ENCODE measurements at places on chromosomes 7 and 10. TPM values are rescaled to one million over a fixed set of nuclear protein-coding genes. Genes with fewer than 3 reads are reported as not detected.

- H3K4me3 ChIP-seq = no peak within 1 kb of the TSS
- DNase-seq = no peak
- H3K27me3 ChIP-seq = peaks cover 87% of the 10 kb centered on the region
- no peak within 1 kb of the TSS for H3K27ac ChIP-seq
- no peaks in the 10 kb centered on the region for H3K4me1 ChIP-seq
Observed at GRCh38 chr10:122560279-122560804, at the start of gene DMBT1. DMBT1 (plus strand) TSS chr10:122560754; CDS start chr10:122560771, 17 bp downstream.

- H3K4me3 ChIP-seq = no peak overlapping the region
- no peak for DNase-seq
- no peak overlapping the region for H3K27ac ChIP-seq
- H3K27me3 ChIP-seq = no peaks in the 10 kb centered on the region
Observed at GRCh38 chr10:17662193-17663138, 18.5 kb downstream of the STAM start.

DNA sequence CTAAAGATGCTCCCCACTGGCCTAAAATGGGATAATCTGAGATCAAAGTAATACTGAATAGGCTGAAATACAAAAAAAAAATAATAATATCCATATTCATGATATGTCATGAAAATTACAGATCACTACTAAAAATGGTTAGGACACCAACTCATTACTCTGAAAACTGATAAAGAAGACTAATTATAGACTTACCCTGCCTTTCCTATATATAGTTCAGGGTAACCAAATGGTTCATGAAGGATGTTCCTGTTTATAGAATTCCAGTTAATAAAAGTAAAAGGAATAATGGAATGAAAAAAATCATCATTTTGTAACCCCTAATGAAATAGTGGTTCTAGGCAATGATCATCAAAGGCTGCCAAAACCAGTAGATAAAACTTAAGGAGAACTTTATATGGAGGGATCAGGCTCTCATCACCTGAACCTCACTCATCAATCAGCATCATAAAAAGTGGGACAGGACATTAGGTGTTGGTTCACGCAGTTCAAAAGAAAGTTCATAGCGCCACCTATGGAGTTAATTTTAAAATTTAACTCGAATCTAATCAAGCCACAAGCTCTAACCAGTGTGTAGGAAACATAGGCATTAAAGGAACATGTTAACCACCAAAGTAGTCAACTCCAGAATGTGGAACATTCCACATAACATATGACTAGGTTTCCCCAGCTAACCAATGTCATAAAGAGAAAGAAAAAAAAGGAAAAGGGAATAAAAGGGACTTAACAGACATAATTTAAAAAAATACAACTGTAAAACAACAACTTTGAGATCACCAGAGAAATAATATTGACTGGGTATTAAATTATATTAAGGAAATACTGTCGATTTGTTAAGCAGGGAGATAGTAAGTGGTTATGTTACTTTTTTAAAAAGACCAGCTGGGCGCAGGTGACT, 35.7 kb downstream of the P4HA1 start:
- H3K27me3 ChIP-seq = no peaks in the 10 kb centered on the region
- H3K27ac ChIP-seq = no peak overlapping the region
- H3K4me1 ChIP-seq = no peaks in the 10 kb centered on the region
- H3K36me3 ChIP-seq = peaks cover 53% of the 10 kb centered on the region
- H3K4me3 ChIP-seq = no peak overlapping the region
- no peak for DNase-seq

DNA sequence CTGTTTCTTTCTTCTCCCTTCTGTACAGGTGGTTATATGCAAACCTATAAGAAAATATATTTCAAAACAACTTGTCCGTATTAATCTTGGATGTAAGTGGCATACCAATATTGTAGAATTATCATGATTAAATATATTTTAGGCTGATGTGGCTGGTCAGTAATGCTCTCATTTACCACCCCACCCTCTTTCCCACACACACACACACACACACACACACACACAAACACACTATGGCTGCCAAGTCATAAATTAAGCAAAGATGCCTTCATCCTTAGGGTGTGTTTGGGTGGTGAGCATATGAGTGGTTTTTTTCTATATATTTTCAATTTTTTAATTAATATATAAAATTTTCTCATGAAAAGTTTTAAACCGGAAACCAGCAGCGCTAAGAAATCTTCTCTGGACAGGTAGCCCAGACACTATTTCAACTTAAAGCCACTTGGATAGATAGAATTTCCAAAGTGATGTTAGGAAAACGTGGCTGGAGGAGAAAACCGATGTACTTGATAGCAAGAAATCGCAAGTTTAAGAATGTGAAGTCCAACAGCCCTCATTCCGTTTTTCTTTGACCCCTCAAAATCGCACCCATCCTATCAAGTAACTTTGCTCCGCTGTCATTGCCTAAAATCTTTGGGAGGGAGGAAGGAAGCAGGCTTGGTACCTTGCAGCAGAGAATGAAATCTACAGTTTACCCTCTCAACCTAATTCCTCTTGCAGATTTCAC, 171.7 kb downstream of the FAM107B start:
- DNase-seq = no peak
- peak overlapping the region; percentile 74 for H3K27ac ChIP-seq
- H3K27me3 ChIP-seq = no peaks in the 10 kb centered on the region
- peaks cover 10% of the 10 kb centered on the region for H3K36me3 ChIP-seq

The LHFPL3 gene
- not detected for total RNA-seq

GRCh38 chr7:148395352-148395811, 195.2 kb upstream of the C7orf33 start:
- H3K36me3 ChIP-seq = no peaks in the 10 kb centered on the region
- DNase-seq = no peak
- peaks cover 18% of the 10 kb centered on the region for H3K4me1 ChIP-seq
- no peaks in the 10 kb centered on the region for H3K27me3 ChIP-seq
- no peak overlapping the region for H3K27ac ChIP-seq
- H3K4me3 ChIP-seq = no peak overlapping the region

GRCh38 chr7:73817121-73817520, 13.7 kb upstream of the CLDN4 start:
- no peak overlapping the region for H3K4me3 ChIP-seq
- no peaks in the 10 kb centered on the region for H3K4me1 ChIP-seq
- no peaks in the 10 kb centered on the region for H3K27me3 ChIP-seq
- no peak overlapping the region for H3K27ac ChIP-seq

- H3K36me3 ChIP-seq = no peaks in the 10 kb centered on the region
- no peak for DNase-seq
- no peaks in the 10 kb centered on the region for H3K27me3 ChIP-seq
- H3K27ac ChIP-seq = peak overlapping the region; percentile 50
- H3K4me1 ChIP-seq = peaks cover 12% of the 10 kb centered on the region
- no peak overlapping the region for H3K4me3 ChIP-seq
Observed at GRCh38 chr10:43846187-43846680, 197.6 kb upstream of the ZNF32 start.

DNA sequence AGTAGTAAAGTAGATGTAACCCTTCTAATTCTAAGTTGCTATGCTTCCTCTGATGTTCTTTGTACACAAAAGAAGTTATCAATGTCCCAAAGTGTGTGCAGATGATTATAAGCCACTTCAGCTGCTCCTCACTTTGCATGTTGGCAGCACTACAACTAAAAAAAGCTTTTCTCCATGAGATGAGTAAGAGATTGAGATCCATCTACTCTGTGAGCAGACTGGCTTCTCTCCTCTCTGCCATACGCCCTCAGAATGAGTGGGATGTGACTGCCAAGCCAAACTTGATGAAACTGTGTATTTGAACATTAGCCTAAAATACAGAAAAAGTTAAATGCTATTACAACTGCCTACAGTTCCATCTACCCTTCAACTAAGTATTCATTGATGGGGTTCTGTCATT, 102.9 kb upstream of the ETV1 start:
- no peaks in the 10 kb centered on the region for H3K36me3 ChIP-seq
- no peaks in the 10 kb centered on the region for H3K27me3 ChIP-seq
- no peaks in the 10 kb centered on the region for H3K4me1 ChIP-seq

GRCh38 chr7:32658034-32658433, 162.7 kb downstream of the AVL9 start:
- no peak for DNase-seq
- H3K4me1 ChIP-seq = no peaks in the 10 kb centered on the region
- no peaks in the 10 kb centered on the region for H3K27me3 ChIP-seq
- no peak overlapping the region for H3K27ac ChIP-seq

The FFAR4 gene
- not detected for total RNA-seq

DNA sequence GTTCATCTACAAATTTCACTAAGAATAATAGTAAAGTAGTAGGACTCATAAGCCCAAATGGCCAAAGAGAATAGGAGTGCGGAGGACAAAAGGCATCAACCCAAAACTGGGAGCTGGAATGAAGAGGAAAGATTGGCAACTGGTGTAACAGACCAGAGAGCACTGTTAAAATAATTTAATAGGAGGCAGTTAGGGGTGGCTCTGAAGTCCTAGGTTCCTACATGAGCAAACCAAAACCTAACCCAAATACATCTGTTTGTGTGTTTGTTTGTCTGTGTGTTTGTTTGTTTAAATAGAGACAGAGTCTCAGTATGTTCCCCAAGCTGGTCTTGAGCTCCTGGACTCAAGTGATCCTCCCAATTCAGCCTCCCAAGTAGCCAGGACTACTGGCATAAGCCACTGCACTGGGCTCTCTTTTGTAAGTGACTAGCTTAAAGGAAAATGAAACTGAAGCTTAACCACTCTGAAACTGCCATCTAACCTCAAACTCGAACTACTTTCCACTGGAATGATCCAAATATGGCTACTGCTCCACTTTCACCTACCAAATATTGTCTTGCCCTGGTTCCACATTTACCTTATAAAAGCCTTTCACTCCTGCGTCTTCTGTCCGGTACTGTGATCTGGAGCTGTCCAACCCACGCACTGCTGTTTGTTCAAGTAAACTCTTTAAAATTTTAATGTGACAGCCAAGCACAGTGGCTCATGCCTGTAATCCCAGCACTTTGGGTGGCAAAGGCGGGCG, 94.9 kb downstream of the AKR1D1 start:
- no peak for DNase-seq
- no peaks in the 10 kb centered on the region for H3K36me3 ChIP-seq
- H3K4me1 ChIP-seq = no peaks in the 10 kb centered on the region
- H3K27me3 ChIP-seq = no peaks in the 10 kb centered on the region
- H3K27ac ChIP-seq = no peak overlapping the region

The ELMO1 gene
- 36.6 TPM for total RNA-seq

- no peaks in the 10 kb centered on the region for H3K27me3 ChIP-seq
- peak overlapping the region; percentile 20 for H3K4me3 ChIP-seq
Observed at GRCh38 chr10:5546891-5547680, 22.3 kb downstream of the CALML3 start.

GRCh38 chr10:24114556-24114955, 94.4 kb upstream of the KIAA1217 start:
- H3K27me3 ChIP-seq = no peaks in the 10 kb centered on the region
- H3K4me1 ChIP-seq = no peaks in the 10 kb centered on the region
- H3K4me3 ChIP-seq = no peak overlapping the region
- peak overlapping the region; percentile 41 for H3K27ac ChIP-seq

The PAPSS2 gene
- total RNA-seq = 10.6 TPM

DNA sequence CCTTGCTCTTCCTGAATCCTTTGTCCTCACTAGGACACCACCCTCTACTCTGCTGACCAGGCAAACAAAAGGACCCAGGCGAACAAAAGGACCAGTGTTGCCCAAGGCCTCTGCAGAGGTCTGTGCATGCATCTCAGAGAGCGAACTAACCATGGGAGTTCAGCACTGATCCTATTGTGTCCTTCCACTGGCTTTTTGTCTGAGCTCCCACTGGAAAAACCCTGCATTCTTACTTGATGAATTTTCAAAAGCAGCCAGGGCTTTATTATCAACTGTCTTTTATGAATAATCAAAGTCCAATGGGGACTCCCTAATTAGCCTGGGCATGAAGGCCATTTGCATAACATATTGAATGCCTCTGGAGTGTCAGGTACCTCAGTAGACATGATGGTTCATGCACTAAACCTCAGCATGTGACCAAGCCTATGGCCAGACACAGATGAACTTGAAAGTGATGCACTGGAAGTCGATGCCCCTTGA, 140.6 kb downstream of the KCNMA1 start:
- H3K27ac ChIP-seq = no peak overlapping the region
- no peaks in the 10 kb centered on the region for H3K27me3 ChIP-seq
- no peak for DNase-seq
- H3K36me3 ChIP-seq = no peaks in the 10 kb centered on the region
- H3K4me1 ChIP-seq = no peaks in the 10 kb centered on the region
- no peak overlapping the region for H3K4me3 ChIP-seq

DNA sequence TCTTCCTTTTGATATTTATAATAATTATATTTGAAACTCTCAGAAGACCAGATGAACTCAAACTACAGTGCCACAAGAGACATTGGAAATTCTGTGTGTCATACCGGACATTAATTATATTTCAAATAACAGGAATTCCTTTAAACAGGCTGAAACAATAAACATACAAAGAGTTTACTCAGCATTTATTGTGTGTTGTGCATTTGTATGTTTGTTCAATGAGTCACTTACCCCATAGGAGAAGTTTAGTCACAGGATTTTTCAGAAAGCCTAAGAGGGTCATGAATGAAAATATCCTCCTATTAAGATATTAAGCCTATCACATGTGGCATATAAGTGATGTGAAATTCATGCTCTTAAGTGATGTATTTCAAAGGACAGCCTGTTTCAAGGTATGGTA, 566.8 kb downstream of the CNTNAP2 start:
- no peak for DNase-seq
- H3K27ac ChIP-seq = no peak overlapping the region
- H3K36me3 ChIP-seq = no peaks in the 10 kb centered on the region

The VWDE gene
- total RNA-seq = 0.87 TPM

DNA sequence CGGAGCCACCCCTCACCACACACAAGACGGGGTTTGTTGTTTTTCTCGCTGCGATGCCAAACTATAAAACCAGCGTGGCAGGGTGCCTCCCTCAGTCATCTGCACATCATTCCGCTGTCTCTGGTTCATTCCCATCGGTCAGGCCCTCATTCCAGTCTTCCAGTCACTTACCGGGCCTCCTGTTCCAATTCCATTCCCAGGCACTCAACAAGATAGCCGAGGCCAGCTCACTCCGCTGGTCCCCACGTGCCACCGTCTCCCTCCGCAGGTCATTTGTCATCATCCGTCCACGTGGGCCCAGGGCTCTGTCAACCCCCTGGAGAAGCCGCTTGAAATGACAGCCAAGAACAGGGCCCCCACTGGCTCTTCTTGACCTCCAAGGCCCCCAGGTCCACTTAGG, 6.1 kb upstream of the TMEM184A start:
- peaks cover 28% of the 10 kb centered on the region for H3K4me1 ChIP-seq
- H3K27ac ChIP-seq = no peak overlapping the region
- H3K27me3 ChIP-seq = no peaks in the 10 kb centered on the region
- no peak overlapping the region for H3K4me3 ChIP-seq
